BJ (cell line): ENCODE measurements at places on chromosomes 4 and X.
A peak's percentile ranks its signal among the peaks of the same experiment; 100 is the strongest.

DNA sequence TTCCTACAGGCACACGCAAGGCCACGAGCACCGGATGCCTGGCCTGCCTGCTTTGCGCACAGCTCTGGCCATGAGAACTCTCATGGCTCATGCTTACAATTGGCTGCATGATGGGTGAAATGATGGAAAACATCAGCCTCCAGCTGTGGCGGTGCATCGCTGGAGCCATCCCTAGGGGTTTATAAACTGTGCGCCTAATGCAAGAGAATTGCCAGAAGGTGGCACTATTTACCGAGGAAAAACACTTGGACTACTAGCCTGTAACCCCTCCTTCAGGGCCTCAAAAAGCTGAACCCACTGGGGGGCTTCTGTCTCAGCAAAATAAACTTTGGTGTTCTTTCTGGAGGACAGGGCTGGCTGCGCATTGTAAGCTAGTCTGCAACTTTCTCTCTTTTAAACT is 51.9 kb downstream of the PHKA2 start:
- no peak for DNase-seq

DNA sequence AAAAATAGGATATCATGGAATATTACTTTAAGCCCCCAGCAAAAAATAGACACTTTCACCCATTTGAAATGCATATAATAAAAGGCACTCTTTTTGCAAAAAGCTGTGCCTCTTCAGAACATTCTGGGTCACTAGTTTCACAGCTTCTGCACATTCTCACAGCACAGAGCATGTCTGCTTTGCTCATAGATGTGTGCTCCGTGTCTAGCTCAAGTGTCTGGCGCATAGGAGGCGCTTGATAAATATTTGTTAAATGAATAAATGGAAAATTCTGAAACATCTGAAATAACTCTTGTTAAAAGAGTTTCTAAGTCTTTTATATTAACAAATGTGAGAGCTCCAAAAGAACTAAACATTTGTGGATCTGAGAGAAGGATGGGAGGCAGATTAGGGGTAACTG is 275.2 kb downstream of the PTTG2 start:
- no peak for DNase-seq

- DNase-seq, result no peak
Observed at GRCh38 chr4:56226579-56226978, 160.7 kb downstream of the AASDH start.

GRCh38 chrX:123803331-123803983 is 56.4 kb upstream of the XIAP start:
- peak; percentile 53 for DNase-seq

DNA sequence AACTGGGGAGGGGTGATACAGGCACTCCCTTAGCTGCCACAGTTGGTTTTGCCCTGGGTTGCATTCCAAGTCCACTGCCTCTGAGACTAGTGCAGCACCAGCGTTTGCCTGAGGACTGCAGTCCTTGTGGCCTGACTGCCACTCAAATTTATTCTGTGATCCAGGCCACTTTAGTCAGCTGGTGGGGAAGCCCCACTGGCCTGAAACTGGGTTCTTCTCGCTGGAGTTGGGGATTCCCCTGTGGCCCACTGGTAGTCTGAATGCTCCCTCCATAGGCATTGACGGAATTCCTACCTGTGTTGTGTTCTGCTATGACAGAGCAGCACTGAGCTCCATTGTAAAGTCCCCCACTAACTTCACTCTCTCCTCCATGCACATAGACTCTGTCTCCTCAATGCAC is 63.8 kb downstream of the PTPN13 start:
- no peak for DNase-seq

GRCh38 chr4:86055898-86056297 is 304.0 kb downstream of the MAPK10 start:
- DNase-seq, result no peak

DNA sequence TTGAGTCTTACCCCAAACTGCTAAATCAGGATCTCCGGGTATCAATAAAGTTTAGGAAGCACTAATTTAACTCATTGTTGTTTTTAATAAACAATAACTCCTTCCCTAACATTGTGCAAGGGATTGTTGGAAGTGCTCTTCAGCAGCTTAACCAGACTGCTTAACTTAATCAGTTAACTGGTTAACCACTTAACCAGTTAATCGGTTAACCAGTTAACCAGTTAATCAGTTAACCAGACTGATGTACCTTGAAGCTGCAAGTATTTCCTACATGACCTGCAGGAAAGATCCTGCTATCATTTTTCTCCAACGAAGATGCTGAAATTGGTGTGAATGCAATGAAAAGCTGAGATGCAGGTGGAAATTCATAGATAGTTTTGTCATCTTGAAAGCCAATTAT is 40.1 kb upstream of the AP1S2 start:
- no peak for DNase-seq

DNA sequence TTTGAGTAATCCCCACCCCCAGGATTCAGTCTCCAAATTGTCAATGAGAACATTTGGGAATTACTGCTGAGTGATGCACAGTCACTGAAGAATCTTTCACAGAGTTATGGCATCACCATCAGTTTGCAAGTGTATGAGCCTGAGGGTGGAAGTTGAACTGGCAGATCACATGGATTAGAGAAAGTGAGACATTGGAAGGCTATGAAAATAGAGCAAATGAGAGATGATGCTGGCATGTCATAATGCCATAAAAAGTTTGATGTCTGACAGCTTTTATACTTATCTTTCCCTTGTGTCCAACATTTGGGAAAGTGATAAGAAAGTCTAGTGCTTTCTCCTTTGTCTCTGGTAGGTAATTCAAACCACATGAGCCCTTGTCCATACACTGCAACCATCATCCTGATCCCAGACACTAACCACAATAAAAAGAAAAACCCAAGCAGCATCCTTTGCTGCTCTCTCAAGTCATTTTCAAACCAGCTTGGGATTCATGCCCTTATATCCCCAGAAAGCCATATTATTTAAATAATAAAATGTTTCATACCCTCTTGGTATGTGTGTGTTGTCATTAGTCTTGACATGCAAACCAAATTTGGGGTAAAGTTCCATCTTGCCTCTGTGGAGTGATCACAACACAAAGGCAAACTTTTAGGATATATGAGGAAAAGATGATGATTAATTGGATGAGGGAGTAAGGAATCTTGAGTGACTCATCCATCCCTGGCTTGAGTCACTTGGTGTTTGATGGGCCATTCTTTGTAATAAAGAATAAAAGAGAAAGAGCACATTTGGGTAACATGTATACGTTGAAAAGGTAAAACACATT is 438.9 kb downstream of the GRXCR1 start:
- no peak for DNase-seq

GRCh38 chr4:182604953-182605352 is 312.2 kb downstream of the DCTD start:
- DNase-seq, result no peak

- DNase-seq, result no peak
Observed at GRCh38 chrX:41686788-41687187, 2.0 kb upstream of the GPR34 start.

GRCh38 chrX:40734971-40735324 is 394 bp downstream of the MED14 start:
- DNase-seq, result no peak

DNA sequence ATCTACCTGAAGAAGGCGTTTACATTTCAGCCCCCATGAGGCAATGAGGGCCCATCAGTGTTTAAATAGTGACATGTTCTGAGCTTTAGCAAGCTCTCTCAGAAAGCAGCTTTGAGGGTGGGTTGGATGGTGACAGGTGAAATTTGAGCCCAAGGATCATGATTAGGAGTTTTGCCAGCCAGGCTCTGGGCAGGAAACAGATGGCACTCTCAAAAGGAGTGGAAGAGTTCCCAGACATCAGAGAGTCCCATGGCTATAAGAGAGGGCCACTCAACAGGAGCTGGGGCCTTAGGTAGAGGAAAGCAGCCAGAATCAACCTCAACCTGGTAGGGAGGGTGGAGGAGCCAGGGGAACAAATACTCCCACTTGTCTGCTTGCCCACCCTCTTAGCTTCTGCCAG is 499.8 kb downstream of the MID1IP1 start:
- DNase-seq, result no peak

GRCh38 chr4:185797596-185798338 is 14.2 kb downstream of the SORBS2 start:
- DNase-seq, result no peak

GRCh38 chr4:4610672-4611071 is 68.8 kb upstream of the STX18 start:
- no peak for DNase-seq

GRCh38 chr4:21512353-21512752 is 436.2 kb downstream of the KCNIP4 start:
- peak; percentile 2 for DNase-seq

- no peak for DNase-seq
Observed at GRCh38 chr4:98746530-98746929, 88.1 kb upstream of the TSPAN5 start.

DNA sequence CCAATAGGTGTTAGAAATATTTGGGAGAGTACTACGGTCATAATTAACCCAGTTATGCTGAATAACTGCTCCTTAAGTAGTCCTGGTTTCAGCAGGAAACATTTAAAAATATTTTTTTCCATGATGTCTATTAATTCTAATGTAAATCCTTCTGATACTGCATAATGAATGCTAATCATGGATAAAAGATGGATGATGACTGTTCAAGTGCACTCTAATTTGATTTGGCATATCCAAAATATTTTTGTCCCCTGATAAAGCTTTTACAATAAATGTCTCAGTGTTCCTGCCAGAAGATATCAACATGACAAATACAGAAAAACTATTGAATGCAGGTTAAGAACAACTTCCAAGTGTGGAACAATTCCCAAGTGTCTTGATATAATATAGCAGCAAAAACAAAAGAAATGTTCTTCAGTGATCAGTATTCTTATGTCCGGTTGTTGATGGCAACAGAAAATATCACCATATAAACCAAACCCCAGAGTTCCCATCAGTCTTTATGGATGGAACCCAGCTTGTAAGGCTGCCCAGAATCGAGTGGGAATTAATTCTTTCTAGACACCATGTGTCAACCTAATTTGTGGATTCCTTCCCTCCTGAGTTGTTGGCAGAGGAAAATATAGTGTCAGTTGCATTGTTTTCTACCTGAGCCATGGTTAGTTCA is 205.4 kb upstream of the GK2 start:
- no peak for DNase-seq

- DNase-seq, result no peak
Observed at GRCh38 chrX:66015152-66015831, 24.6 kb downstream of the VSIG4 start.

- DNase-seq, result no peak
Observed at GRCh38 chrX:39310891-39311290, 509.6 kb downstream of the MID1IP1 start.

- DNase-seq, result no peak
Observed at GRCh38 chr4:163194593-163194992, 27.9 kb upstream of the NAF1 start.

- peak; percentile 16 for DNase-seq
Observed at GRCh38 chr4:100014616-100015015, 64.5 kb upstream of the H2AZ1 start.

- no peak for DNase-seq
Observed at GRCh38 chr4:38024206-38024509, 64.0 kb downstream of the PTTG2 start.

GRCh38 chr4:7704625-7705024 is 235.0 kb downstream of the AFAP1 start:
- no peak for DNase-seq

DNA sequence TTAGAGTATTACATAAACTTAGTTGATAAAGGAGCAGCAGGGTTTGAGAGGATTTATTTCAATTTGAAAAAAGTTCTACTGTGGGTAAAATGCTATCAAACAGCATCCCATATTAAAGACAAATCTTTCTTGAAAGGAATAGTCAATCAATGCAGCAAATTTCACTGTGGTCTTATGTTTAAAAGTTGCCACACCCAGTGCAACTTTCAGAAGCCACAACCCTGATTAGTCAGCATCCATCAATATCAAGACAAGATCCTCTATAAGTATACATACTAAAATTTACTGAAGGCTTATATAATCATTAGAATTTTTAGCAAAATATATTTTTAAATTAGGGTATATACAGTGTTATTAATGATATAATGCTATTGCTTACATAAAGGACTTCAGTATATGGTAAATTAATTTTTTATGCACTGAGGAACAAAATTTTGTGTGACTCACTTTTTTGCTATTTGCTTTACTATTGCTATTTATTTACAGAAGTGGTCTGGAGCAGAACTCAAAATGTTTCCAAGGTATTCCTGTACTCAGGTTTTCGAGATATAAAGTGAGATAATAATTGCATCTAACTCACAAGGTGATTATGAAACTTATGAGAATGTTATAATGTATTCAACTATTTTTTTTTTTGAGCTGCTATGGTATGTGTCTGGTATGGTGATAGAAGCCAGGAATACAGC is 1127.6 kb downstream of the ADGRL3 start:
- DNase-seq, result no peak

DNA sequence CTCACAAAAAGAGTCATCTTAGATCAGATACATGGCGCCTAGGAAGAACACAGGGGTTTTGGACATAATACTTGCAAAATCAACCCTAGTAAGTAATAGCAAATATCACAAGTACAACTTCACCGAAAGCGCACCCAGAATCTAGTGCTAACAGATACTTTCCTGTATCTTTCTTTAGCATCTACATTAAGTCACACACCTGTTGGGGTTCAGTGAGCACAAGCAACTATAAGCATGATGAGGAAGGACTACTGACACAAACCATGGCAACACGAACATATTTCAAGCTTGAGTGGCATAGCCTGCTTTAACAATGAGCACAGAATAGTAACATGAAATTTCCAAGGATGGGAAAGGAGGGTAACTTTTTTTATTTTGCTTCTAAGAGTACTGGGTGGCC is 116.1 kb downstream of the GPC3 start:
- no peak for DNase-seq

DNA sequence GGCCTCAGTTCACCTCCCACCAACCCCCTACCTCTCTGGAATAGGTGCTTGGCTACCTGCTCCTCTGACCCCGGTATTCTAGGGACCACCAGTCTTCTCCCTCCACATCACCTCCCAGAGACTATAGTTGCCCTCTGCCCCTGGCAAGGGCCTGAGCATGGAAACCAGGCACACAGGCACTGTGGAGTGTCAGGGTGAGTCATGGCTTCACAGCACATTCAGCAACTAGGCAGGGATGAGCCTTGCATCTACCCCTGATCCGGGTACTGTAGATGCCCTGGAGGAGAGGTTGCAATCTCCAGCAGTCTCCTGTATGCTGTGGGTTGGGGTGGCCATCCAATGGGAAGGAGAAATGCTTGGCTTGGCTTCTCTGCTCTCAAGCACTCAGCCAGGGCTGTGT is 472.7 kb downstream of the IDS start:
- no peak for DNase-seq

GRCh38 chrX:153969904-153970356 is 1.7 kb downstream of the HCFC1 start:
- DNase-seq, result no peak
